H7 (cell line): ENCODE measurements at places on chromosomes 4 and X. TPM values are rescaled to one million over a fixed set of nuclear protein-coding genes. Genes with fewer than 3 reads are reported as not detected.

DNA sequence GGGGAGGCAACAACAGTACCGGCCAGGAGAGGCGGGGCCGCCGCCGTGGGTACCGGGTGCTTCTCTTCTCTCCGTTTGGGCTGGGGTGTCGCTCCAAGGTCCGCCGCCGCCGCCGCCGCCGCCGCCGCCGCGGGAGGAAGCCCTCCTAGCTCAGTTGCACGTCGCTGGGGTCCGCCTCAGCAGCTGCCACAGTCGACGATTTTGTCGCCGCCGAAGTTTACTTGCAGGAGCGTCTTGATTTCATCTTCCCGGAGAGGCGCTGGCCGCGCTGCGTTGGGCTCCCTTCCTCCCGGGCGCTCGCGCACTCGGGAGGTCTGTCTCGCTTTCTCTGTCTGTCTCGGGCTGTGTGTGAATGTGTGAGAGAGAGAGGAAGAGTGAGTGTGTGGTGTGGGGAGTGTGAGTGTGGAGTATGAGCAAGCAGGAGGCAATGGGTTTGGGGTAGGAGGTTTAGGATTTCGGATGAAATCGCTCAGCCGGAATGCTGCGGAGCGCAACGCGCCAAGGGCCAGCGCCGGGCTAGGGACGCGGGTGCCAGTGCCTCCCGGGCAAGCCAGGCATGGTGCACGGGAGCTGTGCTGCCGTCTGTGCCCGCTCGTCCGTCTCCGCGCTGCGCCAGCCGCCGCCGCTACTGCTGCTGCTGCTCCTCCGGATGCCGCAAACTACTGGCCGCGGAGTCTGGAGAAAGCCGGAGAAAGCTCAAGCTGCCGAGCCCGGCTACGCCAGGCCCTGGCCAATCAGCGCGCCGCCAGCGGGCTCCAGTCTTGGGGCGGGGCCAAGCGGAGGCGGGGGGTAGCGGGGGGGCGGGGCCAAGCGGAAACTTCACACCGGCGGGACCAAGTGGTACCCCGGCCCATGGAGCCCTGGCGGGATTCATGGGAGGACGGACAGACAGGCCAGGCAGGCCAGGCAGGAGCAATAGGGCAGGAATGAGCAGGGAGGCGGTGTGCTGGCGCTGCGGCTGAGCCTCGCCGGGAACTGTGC, at the start of gene PCDH19:
PCDH19 (minus strand) TSS at position 664 of the 981 bp plus-strand sequence. CDS start 1,676 bp downstream, outside the sequence.
- DNase-seq: peak; percentile 98

DNA sequence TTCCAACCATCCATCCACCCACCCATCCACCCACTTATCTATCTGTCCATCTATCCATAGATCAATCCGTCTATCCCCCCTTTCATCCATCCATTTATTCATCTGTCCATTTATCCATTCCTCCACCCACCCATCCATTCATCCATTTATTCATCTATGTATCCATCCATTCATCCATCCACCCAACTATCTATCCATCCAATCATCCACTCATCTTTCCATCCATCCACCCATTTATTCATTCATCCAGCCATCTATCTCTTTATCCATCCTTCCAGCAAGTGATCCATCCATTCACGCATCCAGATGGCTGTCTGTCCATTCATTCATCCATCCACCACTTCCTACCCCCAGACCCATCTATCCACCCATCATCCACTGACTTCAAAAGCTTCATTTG, 84.0 kb upstream of the CD99 start:
- no peak for DNase-seq

- DNase-seq: peak; percentile 37
Observed at GRCh38 chrX:50579955-50580354, 109.3 kb upstream of the DGKK start.

DNA sequence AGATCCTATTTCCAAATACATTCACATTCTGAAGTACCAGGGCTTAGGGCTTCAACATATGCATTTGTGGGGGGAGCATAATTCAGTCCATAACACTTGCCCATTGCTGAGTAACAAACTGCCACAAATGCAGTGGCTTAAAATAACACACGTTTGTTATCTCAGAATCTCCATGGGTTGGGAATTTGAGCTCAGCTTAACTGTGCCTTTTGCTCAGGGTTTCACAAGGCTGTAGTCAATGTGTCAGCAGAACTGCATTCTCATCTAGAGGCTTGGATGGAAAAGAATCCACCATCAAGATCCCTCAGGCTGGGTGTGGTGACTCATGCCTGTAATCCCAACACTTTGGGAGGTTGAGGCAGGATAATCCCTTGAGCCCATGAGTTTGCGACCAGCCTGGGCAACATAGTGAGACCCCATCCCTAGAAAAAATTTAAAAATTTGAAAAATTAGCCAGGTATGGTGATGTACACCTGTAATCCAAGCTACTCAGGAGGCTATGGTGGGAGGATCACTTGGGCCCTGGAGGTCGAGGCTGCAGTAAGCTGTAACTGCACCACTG, 25.8 kb upstream of the TBL1X start:
- DNase-seq: no peak

GRCh38 chr4:111154934-111155333, 532.1 kb upstream of the PITX2 start:
- no peak for DNase-seq

DNA sequence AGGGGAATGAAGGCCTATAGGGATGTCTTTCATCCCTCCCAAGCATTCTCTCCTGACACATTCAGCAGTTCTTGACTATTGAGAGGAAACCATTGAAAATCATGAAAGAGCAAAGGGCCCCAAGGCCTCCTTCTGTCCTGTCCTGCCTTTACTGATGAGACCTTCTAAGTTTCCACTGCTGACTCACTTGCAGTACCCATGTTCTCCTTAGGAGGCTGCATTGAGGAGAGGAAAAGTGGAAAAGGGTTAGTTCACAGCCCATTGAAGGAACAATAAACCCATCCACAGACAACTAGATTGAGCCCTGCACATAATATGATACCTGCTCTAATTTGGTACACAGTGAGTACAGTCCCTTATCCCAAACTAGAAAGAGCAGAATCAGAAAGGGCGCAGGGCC, 115.1 kb upstream of the PNPLA4 start:
- DNase-seq: peak; percentile 7

DNA sequence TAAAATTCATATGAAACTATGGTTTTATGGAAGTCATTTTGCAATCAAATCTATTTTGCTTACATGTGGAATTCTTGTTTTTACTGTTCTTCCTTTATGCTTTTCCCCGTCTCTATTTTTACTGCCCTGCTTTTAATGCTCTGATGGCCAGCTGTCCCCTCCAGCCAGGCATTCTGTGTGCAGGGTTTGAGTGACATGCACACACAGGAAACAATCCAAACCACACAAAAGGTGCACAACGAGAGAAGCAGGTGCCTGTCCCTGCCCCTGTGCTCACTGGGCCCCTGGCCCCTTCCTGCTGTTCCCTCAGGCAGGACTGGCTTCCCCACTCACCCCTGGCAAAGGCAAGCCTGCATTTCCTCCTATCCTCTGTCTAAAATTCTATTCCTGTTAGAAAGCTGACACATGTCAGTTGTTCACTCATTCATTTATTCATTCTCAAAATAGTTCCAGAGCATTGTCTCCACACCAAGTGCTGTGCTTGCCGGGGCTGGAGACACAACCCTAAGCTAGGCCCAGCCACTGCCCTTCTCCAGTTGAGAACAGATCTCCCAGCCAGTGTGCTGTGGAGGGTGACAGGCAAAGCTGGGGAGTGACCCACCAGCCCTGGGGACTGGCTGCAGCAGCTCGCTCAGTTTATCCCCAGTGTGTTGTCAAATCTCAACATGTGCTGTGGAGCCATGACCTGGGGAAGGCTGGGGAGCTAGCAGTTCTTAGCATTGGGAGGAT, 346.3 kb downstream of the FBXW7 start:
- no peak for DNase-seq

GRCh38 chr4:113701169-113701568, 60.4 kb downstream of the CAMK2D start:
- no peak for DNase-seq

- DNase-seq: no peak
Observed at GRCh38 chr4:74950200-74950599, 17.3 kb downstream of the PARM1 start.

DNA sequence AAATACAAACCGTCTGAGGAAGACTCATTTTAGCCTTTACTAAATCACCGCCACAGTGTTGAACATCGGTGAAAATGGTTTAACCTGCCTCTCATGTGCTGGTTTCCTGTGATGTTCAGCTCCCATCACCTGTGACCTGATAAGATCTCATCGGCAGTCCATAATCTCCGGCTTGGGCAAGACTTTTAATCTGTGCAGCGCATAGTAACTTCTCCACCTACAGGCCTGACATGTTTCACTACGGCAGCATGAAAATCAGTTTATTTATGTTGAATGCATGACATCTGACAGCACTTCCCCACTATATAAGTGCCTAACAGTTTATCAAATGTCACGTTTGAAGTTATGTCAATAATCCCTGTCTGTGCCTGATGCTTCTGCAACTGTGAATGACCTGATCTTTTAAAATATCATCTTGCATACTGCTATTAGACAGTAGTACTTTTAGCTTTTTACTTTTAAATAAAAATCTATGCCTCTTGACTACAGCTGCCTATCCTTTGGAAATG, 1919.8 kb upstream of the AGA start:
- no peak for DNase-seq

DNA sequence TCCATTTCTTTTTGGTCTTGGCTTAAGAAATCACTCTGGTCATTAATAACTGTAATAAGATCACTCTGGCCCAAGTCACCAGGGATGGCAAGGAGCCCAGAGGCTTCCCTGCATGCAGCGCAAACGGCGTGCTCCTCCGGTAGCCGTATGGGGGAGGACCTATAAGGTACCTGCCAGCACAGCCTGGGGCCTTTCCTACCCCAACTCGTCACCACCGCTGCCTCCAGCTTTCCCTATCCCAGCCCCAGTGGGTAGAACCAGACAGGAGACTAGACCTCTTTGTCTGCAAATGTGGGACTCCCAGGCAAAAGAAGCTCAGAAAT, 25.9 kb downstream of the HAND2 start:
- DNase-seq: peak; percentile 38

- no peak for DNase-seq
Observed at GRCh38 chr4:118991686-118992085, 103.0 kb downstream of the SYNPO2 start.

DNA sequence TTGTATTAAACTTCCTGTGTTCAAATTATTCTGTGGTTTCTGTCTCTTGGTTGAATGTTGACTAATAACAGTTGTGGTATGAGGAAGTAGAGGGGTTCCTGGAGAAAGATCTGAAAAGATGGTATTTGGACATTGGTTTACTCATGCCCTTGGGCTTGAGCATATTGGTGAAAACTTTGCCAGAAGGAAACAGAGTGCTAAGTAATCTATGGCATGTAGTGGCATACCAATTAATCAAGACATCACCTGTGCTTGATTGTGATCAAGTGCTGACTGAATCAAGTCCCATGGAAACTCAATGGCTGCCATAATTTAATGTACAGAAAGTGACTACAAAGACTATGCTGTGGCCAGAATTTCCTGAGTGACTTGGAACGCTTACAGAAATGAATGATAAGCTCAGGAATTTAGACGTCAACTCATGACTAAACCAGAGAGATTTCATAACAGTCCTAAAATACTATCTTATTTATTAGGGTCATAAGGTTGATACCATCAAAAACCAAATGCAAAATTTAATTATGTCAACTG, 2062.9 kb downstream of the ARAP2 start:
- DNase-seq: no peak

DNA sequence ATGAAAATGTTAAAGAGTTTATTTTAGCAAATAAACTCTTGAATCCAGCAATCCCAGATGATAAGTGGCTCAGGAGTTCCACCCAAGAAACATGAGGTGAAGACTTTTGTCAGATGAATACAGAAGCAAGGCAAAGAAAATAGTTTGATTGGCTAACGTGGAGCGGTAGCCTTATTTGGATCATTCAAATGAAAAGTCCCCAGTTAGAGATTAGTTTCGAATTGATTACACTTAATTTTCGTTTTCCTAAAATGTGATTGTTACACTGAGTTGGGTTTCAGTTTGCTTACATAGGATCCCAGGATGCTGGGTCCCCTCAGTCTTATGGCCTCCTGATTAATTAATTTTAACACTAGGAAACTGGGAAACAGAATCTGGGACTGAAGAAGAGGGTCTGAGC, 76.4 kb upstream of the RPA4 start:
- no peak for DNase-seq

- no peak for DNase-seq
Observed at GRCh38 chr4:1305781-1306455, 16.2 kb downstream of the MAEA start.

GRCh38 chrX:72409993-72410392, 104.3 kb upstream of the CITED1 start:
- no peak for DNase-seq

DNA sequence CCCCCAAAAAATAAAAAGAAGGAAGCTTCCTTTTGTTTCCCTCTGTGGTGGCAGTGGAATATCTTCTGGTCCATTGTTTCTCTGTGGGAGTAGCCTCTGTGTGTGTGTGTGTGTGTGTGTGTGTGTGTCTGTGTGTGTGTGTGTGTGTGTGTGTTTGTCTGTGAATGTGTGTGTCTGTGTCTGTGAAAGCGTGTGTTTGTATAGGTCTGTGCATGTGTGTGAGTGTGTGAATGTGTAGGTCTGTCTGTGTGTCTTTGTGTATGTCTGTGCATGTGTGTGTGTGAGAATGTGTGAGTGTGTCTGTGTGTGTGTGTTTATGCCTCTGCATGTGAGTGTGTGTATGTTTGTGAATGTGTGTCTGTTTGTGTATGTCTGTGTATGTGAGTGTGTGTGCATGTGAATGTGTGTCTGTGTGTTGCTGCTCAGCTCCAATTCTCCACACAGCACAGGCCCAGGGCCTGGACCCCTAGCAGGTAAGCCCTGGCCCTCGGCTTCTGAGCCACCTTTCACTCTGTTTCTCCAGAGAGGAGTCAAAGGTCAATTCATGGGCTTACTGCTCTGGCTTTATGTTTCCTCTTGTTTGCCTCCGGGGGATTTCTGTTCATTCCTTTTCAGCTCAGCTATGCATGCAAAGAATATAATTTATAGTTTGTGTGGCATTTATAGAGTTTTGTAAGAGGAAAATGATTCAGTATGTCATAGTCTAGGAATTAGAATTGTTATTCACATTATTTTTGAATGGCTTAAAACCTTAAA, 89.8 kb downstream of the UCHL1 start:
- DNase-seq: no peak

DNA sequence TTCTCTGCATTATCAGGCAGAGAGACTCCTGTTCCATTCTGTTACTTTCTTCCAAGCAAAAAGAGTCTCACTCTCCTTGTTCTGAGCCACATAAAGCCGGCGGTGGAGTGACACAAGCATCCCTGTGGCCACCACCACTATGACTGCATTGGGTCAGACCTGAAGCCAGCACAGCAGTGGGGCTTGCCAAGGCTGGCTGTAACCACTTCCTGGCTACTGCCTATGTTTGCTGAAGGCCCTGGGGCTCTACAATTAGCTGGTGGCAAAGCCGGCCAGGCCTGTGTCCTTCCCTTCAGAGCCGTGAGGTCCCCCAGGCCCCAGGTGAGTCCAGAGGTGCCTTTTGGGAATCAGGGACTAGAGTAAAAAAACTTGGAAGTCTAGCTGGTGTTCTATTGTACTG, 31.8 kb downstream of the PLAC8 start:
- no peak for DNase-seq

The TCP11X2 gene
- total RNA-seq: 0.07 and 0.35 TPM in 2 replicates

The HS6ST2 gene
- 6.8 and 9.3 TPM in 2 replicates for total RNA-seq

The ELF4 gene
- total RNA-seq: 3.7 and 4.3 TPM in 2 replicates

The TENM3 gene
- 67.1 and 83.5 TPM in 2 replicates for total RNA-seq

The PCDH10 gene
- 32.2 and 41.2 TPM in 2 replicates for total RNA-seq

The RRH gene
- total RNA-seq: not detected in 2 replicates

The IRS4 gene
- total RNA-seq: 5.9 and 7.9 TPM in 2 replicates

The REPS2 gene
- total RNA-seq: 0.31 and 1.1 TPM in 2 replicates

The YIPF7 gene
- not detected in 2 replicates for total RNA-seq

The NPY1R gene
- total RNA-seq: 1.7 and 2.9 TPM in 2 replicates

The S100G gene
- total RNA-seq: not detected in 2 replicates
